ENCODE measurements at places on chromosomes 4 and X. TPM values are rescaled to one million over a fixed set of nuclear protein-coding genes. Genes with fewer than 3 reads are reported as not detected.
A peak's percentile ranks its signal among the peaks of the same experiment; 100 is the strongest.

Gene MID1
- 5.0 TPM for total RNA-seq

DNA sequence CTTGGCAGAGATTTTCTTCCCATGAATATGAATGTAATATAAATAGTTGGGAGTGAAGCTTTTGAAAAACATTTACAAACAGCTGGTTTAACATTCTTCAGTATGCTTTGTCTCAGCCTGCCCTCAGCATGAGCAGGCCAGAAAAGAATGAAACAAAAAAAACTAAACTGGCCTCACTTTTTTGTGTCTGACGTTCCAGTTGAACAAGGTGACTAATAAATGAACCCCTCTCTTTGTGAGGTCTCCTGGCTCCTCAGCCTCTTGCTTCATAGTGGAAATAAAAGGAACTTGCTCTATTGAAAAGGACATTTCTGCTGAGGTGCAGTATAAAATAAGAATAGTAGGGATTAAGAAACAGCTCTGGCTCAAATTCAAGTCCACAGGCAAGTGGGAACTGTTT is 9.4 kb downstream of the CHST7 start:
- peak; percentile 7 for DNase-seq

DNA sequence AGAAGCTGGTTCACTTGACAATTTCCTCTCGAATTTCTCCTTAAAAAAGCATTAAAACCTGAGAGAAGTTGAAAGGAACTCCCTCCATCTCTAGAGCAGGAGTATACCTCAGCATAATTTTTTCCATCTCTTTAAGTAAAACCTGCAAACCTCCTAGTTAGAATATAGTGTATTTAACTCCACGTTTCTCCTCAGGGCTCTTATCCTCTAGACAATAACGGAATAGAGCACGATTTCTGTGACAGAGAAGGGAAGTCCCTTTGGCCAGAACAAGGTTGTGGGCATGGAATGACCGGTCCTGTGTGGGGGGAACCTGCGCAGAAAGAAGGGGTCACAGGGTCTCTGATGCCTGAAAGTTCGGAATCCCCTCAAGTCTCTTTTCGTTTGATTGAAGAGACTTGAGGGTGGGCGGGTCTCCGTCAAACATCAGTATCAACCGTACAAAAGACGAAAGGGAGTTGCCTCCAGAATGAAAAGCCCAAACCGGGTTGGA is 697 bp downstream of the ZNF280C start:
- DNase-seq, result no peak

Gene HTR2C
- total RNA-seq, result not detected

Gene ATP1B4
- not detected for total RNA-seq

- DNase-seq, result no peak
Measured at GRCh38 chr4:176856421-176856820, 63.7 kb upstream of the VEGFC start.

DNA sequence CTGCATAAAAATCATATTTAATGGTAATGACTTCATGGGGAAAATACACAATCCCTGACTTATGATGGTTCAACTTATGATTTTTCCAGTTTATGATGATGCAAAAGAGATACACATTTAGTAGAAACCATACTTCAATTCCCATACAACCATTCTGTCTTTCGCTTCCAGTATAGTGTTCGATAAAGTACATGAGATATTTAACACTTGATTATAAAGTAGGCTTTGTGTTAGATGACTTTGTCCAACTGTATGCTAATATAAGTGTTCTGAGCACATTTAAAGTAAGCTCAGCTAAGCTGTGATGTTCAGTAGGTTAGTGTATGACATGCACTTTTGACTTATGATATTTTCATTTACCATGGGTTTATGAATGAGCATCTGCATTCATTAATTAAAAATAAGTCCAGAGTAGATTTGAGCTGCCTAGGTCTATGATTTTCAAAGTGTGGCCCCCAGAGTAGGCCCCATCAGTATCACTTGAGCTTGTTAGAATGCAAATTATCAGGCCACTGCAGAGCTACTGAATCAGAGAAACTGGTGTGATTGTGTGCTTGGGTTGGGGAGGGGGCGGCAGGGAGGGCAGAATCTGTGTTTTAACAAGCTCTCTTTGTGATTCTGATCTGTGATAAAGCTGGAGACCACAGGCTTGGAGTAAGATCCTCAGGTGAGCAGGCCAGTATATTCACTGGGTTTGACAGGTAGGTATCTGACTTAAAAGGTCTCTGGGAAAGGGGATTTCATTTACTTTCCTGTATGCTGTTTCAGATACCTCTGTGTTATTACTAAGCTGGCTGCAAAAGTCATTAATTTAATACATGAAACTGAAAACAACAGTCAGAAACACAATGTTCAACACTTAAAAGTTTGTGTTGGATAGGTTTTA is 8.4 kb downstream of the ATP10D start:
- DNase-seq, result no peak

Gene PIR
- 12.7 TPM for total RNA-seq

GRCh38 chr4:76148142-76148865 is at the start of gene NUP54:
Gene NUP54 (minus strand): TSS chr4:76148397. CDS start chr4:76148374, 23 bp downstream.
- peak; percentile 98 for DNase-seq

Gene SERTM2
- 0.20 TPM for total RNA-seq

Gene XPNPEP2
- total RNA-seq, result 2.7 TPM

Gene VCX3A
- not detected for total RNA-seq

GRCh38 chr4:63049726-63050125 is 1359.5 kb downstream of the TECRL start:
- DNase-seq, result no peak

Gene PRDM5
- total RNA-seq, result 4.2 TPM

- no peak for DNase-seq
Measured at GRCh38 chr4:16162891-16163290, 63.4 kb downstream of the TAPT1 start.

- no peak for DNase-seq
Measured at GRCh38 chrX:69142788-69143469, 22.3 kb downstream of the PJA1 start.

GRCh38 chrX:115236560-115236959 is 2.7 kb upstream of the LRCH2 start:
- no peak for DNase-seq

DNA sequence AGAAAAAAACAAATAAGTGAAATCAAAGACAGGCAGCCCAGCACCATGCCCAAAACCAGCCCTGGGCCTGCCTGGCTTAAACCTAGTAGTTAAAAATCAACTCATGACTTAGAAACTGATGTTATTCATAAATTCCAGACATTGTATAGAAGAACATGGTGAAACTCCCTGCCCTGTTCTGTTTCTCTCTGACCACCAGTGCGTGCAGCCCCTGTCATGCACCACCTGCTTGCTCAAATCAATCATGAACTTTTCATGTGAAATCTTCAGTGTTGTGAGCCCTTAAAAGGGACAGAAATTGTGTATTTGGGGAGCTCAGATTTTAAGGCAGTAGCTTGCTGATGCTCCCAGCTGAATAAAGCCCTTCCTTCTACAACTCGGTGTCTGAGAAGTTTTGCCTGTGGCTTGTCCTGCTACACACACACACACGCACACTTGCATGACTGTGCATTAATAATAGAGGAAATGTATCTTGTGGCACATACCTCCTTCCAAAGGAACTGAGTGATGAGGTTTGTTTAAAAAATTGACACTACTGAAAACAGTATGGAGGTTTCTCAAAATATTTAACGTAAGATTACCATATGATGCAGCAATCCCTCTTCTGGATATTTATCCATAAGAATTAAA is 39.2 kb upstream of the UGT2B7 start:
- no peak for DNase-seq

Gene JADE3
- total RNA-seq, result 5.7 TPM

Gene ATOH1
- total RNA-seq, result not detected

- DNase-seq, result no peak
Measured at GRCh38 chr4:1365271-1366178, 18.5 kb downstream of the UVSSA start.

GRCh38 chr4:124964852-124965496 is 252.4 kb upstream of the ANKRD50 start:
- no peak for DNase-seq

Gene MND1
- not detected for total RNA-seq

DNA sequence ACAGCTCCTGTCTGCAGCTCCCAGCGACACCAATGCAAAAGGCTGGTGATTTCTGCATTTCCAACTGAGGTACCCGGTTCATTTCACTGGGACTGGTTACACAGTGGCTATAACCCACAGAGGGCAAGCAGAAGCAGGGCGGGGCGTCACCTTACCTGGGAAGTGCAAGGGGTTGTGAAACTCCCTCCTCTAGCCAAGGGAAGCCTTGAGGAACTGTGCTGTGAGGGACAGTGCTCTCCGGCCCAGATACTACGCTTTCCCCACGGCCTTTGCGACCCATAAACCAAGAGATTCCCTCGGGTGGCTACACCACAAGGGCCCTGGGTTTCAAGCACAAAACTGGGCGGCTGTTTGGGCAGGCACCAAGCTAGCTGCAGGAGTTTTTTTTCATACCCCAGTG is 218.9 kb downstream of the PPP3CA start:
- DNase-seq, result no peak
